ENCODE measurements at places on chromosomes 6 and 20. TPM values are rescaled to one million over a fixed set of nuclear protein-coding genes. Genes with fewer than 3 reads are reported as not detected.

Gene PERP
- 47.5 TPM for polyA plus RNA-seq

Gene RAMACL
- 0.32 TPM for polyA plus RNA-seq

Gene TMEM170B
- 0.23 TPM for polyA plus RNA-seq

Gene ADGB
- not detected for polyA plus RNA-seq

Gene B3GAT2
- 0.02 TPM for polyA plus RNA-seq
